ENCODE measurements at places on chromosomes 2 and 18.
A peak's percentile ranks its signal among the peaks of the same experiment; 100 is the strongest.

DNA sequence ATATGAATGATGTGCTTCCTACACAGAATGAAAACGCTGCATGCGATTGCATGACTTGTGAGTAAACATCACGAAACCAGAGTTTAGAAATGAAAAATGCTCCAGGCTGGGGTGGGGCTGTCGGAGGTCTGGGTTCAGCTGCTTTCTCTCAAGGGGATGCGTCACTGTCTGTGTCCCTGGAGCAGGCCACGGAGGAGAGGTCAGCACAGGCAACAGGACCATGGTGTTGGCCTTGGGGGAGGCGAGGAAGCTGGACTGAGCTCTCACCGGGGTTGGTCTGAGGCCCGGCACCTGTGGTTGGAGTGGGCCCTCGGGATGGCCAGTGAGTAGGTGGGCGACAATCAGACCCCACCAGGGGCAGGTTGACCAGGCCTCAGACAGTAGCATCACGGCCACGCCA is 89.0 kb upstream of the TMEM18 start:
- DNase-seq, result no peak

DNA sequence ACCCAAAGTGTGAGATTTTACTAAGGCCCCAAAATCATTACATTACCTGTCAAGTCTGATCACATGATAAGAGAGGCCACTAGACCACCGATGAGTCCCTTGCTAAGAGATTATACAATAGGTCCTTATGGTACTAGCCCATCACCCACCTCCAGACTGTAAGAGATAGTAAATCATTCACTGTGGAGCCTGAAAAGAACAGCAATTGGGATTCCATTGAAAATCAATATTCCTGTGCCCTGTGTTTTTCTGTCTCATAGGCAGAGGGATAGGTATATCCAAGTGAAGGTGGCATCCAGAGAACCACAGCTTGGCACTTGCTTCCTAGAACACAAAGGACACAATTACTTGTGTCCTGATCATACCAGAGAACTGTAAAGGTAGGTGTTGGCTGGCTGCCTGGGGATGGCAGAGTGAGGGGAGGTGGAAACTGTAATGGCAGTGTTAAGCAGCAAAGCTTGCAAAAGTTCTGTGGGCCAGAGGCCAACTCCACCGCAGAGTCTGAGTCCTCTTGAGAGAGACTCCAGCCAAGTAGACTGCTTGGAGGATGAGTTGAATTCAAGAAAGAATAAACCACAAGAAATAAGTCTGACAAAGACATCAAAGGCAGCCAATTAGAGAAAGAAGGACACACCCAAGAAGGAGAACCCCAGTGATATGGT is 102.0 kb upstream of the PIEZO2 start:
- no peak for DNase-seq

DNA sequence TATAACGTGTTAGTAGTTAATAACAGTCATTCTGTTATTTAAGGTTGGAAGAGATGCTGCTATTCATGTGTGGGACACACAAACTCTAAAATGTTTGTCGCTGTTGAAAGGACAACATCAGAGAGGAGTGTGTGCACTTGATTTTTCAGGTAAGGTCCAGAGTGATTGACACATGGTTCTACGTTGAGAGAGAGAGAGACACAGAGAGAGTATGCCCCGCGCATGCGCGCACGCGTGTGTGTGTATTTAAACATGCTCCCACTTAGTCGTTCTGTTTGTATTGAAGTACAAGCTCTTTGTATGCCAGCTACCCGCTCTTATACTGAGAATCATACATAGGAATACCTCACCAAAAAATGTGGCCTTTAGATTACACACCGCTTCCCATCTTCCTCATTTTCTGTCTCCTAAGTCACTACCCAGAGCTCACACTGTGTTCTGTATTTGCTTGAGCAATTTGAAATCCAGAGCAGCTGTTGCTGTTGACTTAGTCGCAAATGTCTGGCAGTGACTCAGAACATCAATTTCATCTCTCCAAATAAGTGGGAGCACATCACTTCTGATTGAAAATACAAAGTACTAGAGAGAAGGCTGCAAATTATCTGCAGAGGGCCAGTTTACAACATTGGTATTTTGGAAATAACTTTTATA is 148.1 kb downstream of the EML6 start:
- no peak for DNase-seq

DNA sequence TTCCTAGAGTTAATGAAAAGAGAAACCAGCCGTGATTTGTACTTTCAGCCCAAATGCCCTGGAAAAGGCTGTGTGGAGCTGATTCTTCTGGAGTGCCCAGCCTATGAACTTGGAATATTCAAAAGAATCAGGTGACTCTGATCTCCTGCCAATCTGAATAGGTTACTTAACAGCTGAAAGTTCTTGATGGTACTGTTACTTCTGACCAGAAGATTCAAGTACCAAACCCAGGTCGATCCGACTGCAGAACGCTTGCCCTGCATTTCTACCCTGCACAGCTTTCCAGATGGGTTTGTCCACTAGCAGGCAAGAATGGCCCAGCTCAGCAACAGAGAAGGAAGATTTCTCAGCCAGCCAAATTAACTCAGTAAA is 430.4 kb downstream of the PID1 start:
- no peak for DNase-seq

- no peak for DNase-seq
These were observed 25.6 kb upstream of the ZC3H15 start for GRCh38 chr2:186460465-186460864.

DNA sequence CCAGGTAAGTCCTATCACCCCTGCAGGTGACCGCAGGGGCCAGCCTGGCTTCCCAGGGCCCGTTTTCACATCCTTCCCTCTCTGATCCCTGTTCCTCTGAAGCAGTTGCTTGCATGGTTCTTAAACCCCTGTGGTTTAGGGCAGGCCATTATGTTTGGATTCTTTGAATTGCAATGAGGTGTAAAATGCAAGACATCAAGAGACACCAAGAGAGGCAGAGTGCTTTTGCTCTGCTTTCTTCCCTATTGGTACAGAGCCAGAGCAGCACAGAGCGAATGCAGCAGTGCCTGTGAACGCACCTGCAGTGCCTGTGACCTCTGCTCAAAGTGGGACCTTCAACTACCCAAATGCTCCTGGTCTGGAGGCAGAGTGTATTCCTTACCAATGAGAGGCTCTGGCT is 7.6 kb downstream of the RFX8 start:
- DNase-seq, result no peak

- no peak for DNase-seq
These were observed 145.7 kb upstream of the DLX2 start for GRCh38 chr2:172248381-172248780.

- no peak for DNase-seq
These were observed 269.6 kb downstream of the ARHGAP15 start for GRCh38 chr2:143398781-143399180.

DNA sequence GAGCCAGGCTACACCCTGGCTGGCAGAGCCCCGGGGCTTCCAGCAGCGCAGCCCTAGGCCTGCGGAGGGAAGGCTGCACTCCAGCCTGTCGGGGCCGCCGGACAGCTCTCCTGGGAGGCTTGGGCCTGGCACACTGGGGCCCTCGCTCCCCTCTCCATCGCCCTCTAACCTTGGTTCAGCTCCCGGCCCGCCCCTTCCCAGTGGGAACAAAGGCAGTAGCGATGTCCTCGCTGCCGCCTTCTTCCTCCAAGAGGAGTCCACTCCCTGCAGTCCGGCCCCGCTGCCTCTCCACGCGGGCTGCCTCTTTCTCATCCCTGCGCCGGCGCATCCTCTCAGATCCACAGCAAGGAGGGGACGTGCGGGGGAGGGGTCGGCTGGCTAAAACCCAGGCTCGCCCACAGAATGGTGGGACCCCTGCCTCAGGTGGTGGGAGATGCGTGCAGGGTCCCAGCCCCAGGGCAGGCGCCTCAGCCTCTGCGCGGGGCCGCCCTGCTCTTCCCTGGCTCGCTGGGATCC is 138.1 kb downstream of the TWIST2 start:
- no peak for DNase-seq

DNA sequence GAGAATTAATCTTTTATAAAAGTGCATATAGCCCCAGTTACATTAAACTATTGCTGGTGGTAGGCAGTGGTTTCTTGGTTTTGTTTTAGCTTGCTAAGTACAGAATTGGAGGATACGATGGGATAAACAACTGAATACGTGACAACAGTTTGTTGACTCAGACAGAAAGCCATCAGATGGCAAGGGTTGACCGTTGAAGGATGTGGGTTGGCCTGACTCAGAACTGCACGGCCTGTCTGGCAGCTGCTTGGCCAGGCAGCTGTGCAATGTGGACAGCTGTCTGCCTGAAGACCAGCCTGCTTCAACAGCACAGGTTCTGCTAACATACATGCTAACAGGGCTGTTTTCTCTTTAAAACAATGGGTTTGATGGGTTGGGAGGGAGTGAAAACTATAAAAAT is 46.6 kb downstream of the PRKRA start:
- DNase-seq, result peak; percentile 57

DNA sequence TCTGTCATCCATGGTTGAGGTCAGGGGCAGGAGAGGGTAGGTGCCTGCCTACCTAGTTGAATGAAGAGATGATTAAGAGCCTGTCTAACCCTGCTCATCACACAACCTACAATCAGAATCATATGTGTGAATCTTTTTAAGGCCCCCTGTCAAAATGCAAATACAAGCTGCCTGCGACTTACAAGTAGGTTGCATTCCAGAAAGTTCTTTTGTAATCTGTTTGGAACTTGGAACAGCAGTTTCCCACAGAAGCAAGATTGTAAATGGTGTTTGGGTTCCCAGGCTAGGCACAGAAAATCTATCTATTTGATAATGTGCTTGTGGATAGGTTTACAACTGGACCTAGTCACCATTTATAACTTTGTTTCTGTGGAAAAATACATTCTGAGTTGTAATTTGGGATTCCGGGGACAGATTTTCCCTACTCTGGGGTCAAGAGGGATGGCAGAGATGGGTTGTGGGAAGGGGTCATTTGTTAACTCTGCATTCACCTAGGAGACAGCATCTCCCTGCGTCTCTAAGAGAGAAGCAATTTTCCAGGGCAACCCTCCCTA is 4.4 kb downstream of the LIPG start:
- DNase-seq, result no peak

GRCh38 chr2:152611458-152612231 is 105.6 kb downstream of the PRPF40A start:
- DNase-seq, result no peak

DNA sequence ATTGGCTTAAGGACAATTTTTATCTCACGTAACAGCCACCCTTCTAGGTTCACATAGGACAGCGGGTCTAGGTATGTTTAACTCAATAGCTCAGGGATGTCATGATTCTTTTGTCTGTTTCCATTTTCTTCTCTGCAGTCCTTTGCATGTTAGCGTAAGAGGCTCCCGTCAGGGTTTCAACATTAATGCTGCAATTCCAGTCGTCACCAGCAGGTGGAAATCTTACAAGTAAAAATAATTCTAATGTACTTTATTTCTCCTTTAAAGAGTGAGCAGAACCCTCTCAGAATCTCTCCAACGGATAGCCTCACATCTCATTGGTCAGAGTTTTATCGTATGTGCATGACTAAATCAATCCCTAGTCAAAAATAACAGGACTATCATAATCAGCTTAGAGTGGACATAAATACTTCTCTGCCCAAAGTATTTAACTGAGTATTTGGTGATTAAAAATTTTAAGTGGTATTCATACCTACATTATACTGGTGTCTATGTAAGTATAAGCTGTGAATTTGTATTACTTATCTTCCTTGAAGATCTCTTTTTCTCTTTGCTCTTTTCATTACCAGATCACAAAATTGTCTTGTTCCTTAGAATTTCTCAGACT is 487.2 kb upstream of the GCFC2 start:
- peak; percentile 20 for DNase-seq

GRCh38 chr18:12048827-12049175 is 44.8 kb upstream of the ANKRD62 start:
- DNase-seq, result no peak

DNA sequence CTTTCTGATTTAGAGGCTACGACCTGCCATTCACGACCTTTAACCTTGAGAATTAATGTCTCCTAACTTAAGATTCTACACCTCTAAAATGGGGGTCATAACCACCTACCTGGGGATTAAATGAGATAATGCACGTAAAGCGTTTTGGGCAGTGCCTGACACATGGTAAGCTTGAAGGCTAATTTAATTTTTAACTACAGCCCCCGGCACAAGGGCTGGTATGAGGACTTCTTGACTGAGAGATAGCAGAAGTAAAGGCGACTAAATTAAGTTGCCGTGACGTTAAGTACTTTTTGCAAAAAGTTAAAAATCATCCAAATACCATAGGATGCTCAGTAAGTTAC is 549 bp downstream of the MRPL35 start:
- no peak for DNase-seq

DNA sequence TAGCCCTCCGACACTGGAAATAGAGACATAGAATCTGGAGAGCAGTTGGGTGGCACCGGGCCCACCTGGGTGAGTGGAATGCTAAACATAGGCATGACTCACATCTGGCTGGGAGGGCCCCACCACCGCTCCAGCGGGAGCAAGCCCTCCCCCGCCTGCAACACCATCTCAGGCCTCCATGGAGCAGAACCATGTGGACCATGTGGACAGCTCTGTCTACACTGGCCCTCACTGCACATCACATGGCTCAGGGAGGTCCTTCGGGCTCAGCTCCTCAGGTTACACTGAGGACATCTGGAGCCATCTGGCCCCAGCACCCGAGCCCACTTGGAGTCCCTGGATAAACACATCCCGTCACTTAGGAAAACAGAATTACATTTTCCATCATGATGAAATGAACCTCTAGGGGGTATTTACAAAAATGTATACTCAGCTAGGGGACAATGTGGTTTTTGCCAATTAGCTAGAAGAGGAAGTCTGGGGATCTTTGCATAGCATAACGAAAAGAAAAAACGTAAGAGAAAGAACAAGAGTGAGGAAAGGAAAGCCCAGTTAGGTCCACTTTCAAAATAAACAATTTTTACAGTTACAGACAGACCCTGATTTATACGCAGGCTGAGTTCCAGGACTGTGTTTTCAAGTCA is 30.7 kb upstream of the MLPH start:
- DNase-seq, result no peak

GRCh38 chr2:70482401-70482800 is 71.2 kb downstream of the TGFA start:
- no peak for DNase-seq

- DNase-seq, result no peak
These were observed 467 bp upstream of the WDR35 start for GRCh38 chr2:19990416-19990728.

DNA sequence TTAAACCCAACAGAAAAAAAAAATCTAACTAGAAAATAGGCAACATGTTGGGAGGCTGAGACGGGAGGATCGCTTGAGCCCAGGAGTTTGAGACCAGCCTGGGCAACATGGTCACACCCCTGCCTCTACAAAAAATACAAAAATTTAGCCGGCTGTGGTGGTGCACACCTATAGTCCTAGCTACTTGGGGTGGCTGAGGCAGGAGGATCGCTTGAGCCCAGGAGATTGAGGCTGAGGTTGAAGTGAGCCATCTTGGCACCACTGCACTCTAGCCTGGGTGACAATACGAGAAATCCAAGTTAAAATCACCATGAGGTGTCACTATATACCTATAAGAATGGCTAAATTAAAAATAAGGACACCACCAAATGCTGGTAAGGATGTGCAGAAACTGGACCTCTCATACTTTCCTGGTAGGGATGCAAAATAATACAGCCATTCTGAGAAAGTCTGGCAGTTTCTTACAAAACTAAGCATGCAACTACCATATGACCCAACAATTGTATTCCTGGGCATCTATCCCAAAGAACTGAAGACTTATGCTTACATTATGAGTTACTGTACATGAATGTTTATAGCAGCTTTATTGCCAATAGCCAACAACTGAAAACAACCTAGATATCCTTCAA is 2.2 kb downstream of the SEPTIN10 start:
- no peak for DNase-seq

Measured in pulmonary artery endothelial cell (primary cell).